T-helper 9 cell (primary cell): ENCODE measurements at places on chromosomes 4 and X.

- no peak for DNase-seq
Observed at GRCh38 chr4:128861856-128862518, 52.5 kb downstream of the JADE1 start.

GRCh38 chr4:57424232-57424897 lies 314.2 kb upstream of the IGFBP7 start:
- no peak for DNase-seq

- DNase-seq: no peak
Observed at GRCh38 chrX:18002791-18003190, 141.7 kb upstream of the RAI2 start.

- DNase-seq: no peak
Observed at GRCh38 chr4:112113864-112114263, 31.4 kb upstream of the FAM241A start.

- DNase-seq: no peak
Observed at GRCh38 chrX:11427453-11428071, 134.3 kb downstream of the AMELX start.

- DNase-seq: no peak
Observed at GRCh38 chr4:1403177-1403583, 3.1 kb downstream of the NKX1-1 start.

DNA sequence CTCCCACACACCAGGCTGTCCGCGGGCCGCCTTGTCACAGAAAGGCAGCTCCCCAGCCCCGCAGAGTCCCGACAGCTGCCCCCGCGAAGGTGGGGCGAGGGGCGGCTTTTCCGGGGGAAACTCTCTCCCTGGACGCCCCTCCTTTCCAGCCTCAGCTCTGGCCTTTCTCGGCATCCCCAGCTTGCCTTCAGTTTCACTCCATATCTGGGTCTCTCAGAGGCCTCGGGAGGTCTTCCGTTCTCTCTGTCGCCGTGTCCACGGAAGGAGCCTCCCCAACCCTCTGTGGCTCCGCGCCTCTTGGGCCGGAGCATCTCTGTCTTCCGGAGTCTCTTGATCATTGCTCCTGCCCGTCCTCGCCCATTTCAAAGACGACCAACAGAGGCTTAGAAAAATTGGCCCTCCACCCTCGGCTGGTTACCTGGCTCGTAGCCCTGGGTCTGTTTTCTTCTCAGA lies 6.1 kb upstream of the MSX1 start:
- DNase-seq: no peak

DNA sequence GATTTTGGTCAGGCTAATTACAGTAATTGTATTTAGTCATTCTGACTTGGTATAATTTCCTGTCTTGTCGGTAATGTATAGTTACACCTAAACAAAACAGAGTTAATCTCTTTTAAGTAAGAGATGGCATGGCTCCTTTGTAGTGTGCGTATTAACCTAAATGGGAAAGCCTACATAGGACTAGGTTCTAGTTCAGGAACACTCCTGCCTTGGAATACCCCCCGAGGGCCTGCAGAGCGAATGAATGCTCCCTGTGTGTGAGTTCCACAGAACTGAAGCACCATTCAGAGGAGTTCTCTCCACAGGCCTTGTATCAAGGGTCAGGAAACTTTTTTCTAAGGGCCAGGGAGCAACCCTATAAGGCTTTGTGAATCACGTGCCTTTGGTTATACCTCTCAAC lies 44.9 kb upstream of the STIM2 start:
- no peak for DNase-seq

DNA sequence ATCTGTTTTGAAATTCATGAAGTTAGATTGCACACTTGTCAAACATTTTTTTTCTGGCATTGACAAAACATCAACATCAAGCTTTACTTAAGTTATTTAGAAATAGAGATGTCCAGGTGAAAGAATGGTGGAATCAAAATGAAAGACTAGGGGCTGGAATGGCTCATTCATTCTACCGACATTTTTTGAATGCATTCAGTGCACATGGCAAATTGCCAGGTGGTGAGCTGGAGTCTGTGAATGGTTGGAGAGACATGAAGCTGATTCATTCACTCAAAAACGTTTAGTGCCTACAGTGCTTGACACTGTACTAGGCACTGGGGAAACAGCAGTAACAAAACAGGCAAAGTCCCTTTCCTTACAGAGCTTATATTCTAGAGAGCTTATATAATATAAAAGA lies 292.4 kb downstream of the PPP1R2C start:
- DNase-seq: no peak

DNA sequence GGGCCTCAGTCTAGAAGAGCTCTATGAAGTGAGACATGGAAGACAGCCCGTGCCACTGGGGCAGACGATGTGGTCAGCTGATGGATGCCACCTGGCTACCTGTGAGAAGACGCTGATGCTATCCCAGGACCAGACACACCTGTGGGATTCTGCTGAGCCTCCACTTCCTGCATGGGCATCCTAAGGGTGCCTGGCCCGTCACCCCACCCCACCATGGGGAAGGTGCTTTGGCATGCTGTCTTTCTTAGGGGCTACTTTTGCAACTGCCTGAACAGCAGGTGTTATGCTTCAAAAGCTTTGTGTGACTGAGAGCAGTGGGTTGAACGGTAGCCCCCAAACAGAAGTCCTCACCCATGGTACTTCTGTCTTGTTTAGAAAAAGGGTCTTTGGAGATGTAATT lies 65.0 kb upstream of the STS start:
- DNase-seq: no peak

DNA sequence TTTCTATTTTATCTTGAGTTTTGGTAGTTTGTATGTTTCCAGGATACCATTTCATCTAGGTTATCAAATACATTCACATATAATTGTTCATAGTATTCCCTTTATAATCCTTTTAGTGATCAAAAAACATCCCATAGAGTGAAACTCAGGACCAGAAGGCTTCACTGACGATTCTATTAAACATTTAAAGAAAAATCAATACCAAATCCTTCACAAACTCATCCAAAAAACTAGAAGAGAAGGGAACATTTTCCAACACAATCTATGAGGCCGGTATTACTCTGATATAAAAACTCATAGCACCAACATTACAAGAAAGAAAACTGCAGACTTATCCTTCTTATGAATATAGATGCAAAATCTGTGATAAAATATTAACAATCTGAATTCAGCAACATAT lies 203.4 kb downstream of the ANKRD50 start:
- DNase-seq: no peak

- DNase-seq: no peak
Observed at GRCh38 chrX:15241301-15241700, 28.6 kb downstream of the ASB9 start.

GRCh38 chrX:80285131-80285773 lies 135.0 kb upstream of the TENT5D start:
- DNase-seq: no peak

GRCh38 chr4:77701121-77701520 lies 95.5 kb downstream of the CXCL13 start:
- DNase-seq: no peak

DNA sequence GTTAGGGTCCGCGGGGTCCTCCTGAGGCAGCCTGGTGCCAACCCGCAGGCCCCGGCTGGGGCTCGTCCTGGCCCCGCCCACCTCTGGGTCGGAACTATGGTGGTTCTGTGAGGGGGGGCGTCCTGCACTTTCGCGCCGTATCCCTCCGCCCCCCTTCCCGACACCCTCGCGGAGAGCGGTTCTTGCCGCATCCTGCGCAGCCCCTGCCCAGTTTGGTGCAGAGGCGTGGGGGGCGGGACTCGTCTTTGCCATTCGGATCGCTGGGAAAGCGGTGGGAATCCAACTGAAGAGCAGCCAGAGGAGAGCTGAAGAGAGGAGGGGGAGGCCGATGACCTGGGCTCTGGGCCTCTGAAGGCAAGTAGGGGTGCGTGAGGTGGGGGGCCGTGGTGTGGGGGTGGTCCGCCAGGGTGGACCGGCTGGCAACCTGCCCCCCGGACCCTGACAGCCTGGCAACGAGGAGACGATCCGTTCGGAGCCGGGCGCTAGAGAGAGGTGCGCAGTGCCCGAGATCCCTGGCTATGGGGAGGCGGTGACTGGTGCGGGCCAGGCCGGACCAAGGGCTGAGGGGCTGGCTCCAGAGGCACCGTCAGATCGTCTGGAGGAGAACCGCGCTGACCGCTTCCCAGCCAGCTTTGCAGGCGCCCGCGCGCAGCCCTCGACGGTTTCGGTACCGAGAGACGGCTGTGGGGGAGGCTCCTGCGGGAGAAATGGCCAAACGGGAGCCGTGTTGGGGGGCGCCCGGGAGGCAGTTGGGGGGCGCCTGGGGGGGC lies at the start of gene GPRASP1:
GPRASP1 (plus strand) TSS at position 242 of the 770 bp plus-strand sequence. CDS start 2,431 bp downstream, outside the sequence.
- peak; percentile 56 for DNase-seq

DNA sequence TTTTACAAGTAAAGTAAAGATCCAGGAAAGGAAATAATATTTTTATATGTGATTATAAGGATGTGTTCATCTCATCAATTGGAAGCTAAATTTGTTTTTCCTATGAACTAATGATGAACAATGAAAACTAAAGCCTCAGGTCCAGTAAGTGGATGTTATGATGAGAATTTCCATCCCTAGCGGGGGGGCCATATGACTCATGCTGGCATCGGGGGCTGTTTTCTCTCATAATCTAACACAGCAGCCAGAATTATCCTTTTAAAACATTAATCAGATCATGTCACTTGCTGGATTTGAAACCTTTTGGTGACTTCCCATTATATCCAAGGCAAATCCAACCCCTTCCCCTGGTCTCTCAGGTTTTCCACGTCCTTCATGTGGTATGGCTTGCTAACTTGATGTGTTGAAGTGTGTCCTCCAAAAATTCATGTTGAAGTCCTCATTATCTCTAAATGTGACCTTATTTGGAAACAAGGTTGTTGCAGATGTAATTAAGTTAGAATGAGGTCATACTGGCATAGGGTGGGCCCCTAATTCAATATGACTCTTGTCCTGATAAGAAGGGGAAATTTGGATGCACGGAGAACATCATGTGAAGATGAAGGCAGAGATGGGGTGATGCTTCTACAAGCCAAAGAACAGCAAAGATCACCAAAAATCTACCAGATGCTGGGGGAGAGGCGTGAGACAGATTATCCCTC lies 96.8 kb downstream of the AKAP4 start:
- no peak for DNase-seq

GRCh38 chr4:33104273-33104672 lies 2384.1 kb downstream of the PCDH7 start:
- DNase-seq: no peak
